HFFc6 (cell line): ENCODE measurements at places on chromosomes 13 and 19. TPM values are rescaled to one million over a fixed set of nuclear protein-coding genes. Genes with fewer than 3 reads are reported as not detected.
A peak's percentile ranks its signal among the peaks of the same experiment; 100 is the strongest.

Gene TRAPPC5
- 167 and 178 TPM in 2 replicates for total RNA-seq

Gene KCNC3
- not detected in 3 replicates for total RNA-seq

- DNase-seq, result peak; percentile 2
- no peak overlapping the region for H3K27ac ChIP-seq
- H3K4me3 ChIP-seq, result no peak overlapping the region
These were observed 76.8 kb upstream of the ZNF835 start for GRCh38 chr19:56748378-56748777.

DNA sequence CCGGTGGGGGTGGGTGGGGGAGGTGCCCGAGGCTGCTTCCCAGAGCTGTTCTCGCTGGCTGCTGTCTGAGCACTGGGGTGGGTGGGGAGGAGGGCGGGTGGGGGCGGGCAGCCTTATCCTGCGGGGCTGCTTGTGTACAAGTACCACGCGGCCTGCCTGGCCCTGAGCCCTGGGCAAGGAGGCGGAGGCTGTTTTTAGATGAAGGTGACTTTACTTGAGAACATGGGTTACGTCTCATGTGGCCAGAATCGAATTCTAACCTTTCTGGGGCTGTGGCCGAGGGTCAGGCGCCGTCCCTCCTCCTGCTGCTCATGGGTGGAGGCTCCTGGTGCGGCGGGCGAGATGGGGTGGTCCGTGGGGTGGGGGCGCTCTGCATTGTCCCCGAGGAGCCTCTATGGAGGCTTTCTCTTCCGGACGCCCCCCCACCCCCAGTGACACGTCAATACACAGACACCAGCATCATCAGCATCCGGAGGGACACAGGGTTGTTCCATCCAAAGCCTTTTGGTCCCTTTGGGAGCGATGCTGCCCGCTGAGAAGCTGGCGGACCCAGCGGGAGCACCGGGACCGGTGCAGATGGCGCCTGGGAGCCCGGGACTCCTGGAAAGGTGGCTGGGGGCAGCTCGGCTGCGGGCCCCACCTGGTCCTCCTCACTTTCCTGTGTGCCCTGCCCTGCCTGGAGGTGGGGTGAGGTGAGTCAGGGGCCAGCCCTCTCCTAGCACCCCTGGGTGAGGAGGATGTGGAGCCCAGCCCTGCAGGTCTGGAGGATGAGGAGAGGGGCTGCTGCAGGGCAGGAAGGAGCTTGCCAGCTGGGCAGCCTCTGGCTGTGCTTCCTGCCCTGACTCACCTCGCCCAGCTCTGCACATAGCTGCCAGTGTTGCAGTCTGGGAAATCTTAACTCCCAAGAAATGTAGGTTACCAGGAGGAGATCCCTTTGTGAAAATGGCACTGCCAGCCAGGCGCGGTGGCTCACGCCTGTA, 3.4 kb downstream of the BSG start:
- H3K4me1 ChIP-seq, result peaks cover 34% of the 10 kb centered on the region
- peak overlapping the region; percentile 45 for H3K27ac ChIP-seq
- peak overlapping the region; percentile 79 for H3K4me3 ChIP-seq
- peaks cover 3% of the 10 kb centered on the region; the same call in 1 of the 2 replicates for H3K27me3 ChIP-seq

DNA sequence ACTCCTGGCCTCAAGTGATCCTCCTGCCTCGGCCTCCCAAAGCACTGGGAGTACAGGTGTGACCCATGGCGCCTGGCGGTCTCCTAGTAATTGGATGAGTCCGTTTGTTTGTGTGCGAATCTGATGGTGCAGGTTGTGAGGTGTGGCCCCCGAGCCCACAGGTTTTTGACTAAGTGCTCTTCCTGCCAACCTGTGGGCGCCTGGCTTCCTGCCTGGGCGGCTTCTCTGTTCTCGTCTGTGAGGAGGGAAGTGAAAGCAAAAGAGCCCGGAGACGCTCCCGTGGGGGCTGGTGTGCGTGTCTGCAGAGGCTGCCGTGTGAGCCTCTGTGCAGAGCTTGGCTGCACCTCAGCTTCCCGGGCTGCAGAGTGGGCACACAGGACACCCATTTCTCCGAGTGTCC, 10.0 kb downstream of the ARHGAP45 start:
- H3K4me3 ChIP-seq, result no peak overlapping the region
- no peak overlapping the region for H3K27ac ChIP-seq
- H3K4me1 ChIP-seq, result peaks cover 9% of the 10 kb centered on the region

- H3K4me3 ChIP-seq, result no peak overlapping the region
- H3K27me3 ChIP-seq, result peaks cover 8% of the 10 kb centered on the region
- no peak for DNase-seq
- H3K4me1 ChIP-seq, result peaks cover 16% of the 10 kb centered on the region
- H3K27ac ChIP-seq, result no peak overlapping the region
- H3K36me3 ChIP-seq, result no peaks in the 10 kb centered on the region
These were observed 292.5 kb downstream of the UQCRFS1 start for GRCh38 chr19:28920269-28921066.

Gene ZNF121
- total RNA-seq, result 20.9 and 25.6 TPM in 2 replicates

GRCh38 chr13:33744589-33745369, 73.2 kb upstream of the RFC3 start:
- H3K4me3 ChIP-seq, result no peak overlapping the region
- peaks cover 6% of the 10 kb centered on the region; the same call in 1 of the 2 replicates for H3K27me3 ChIP-seq
- no peak overlapping the region; the same call in 1 of the 2 replicates for H3K27ac ChIP-seq
- H3K36me3 ChIP-seq, result no peaks in the 10 kb centered on the region

DNA sequence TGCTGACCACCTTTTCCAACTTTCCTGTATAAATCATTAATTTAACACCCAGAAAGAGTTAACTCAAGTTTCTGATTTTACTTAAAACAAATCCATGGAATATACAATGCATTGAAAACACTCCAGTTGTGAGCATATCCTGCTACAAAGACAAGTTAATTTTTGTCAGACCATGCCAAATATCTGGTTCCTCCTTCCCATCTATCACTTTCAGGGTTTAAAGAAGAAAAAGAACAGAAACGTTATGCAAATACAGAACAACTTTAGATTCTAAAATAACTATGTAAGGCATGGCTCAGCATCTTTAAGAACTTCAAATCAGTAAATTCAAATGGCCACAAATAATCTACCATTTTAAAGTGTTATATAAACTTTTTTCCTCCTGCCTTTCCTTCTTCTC, 14.9 kb downstream of the MRPS31 start:
- no peak overlapping the region for H3K4me3 ChIP-seq
- no peaks in the 10 kb centered on the region for H3K27me3 ChIP-seq
- DNase-seq, result no peak
- H3K36me3 ChIP-seq, result peaks cover 14% of the 10 kb centered on the region; the same call in 1 of the 2 replicates

DNA sequence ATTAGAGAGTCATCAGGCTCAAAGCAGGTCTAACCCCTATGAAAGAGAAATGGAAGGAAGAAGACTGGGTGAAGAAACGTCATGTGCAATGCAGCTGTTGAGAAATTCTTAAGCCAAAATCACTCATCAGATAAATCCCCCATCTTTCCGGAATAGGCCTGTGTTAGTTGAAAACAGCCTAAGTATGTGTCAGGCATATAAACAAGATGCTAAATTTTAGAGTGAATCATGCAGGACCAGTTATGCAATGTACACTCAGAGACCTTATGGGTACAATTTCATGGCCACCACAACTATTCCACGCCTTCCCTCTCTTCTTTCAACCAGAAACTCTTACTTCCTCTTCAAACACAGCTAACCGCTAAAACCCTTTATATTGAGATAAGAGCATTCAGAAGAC, 717.7 kb upstream of the ATXN8OS start:
- no peaks in the 10 kb centered on the region for H3K4me1 ChIP-seq
- no peak for DNase-seq

Gene NOVA2
- total RNA-seq, result 0.10 TPM in 1 of 3 replicates, not detected in the others

Gene SLAIN1
- total RNA-seq, result 0.24 TPM in 1 of 3 replicates, not detected in the others

DNA sequence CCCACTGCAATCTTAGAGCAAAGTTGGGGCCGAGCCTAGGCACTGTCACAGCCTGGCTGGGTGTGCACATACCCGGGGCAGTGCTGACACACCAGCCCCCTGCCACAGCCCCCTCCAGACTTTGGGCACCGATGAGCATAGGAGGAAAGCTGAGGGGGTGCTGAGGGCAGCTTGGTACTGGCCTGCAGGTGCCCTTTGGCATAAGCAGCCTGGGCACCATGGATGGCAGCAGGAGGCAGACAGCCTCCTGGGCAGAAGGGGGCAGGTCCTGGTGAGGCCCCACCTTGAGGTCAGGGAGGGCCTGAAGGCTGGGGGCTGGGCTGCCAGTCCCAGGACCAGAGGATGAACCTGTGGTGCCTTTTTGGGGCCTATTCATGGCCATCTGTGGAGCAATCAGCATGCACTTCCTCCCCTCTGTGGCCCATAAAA, 8.2 kb downstream of the IGFL4 start:
- no peaks in the 10 kb centered on the region for H3K36me3 ChIP-seq
- no peak overlapping the region for H3K27ac ChIP-seq
- H3K4me3 ChIP-seq, result no peak overlapping the region
- H3K4me1 ChIP-seq, result peaks cover 5% of the 10 kb centered on the region; the same call in 1 of the 2 replicates

Gene HSD17B14
- total RNA-seq, result 4.4 to 12.1 TPM (median 6.0 TPM) in 3 replicates

Gene ATP8B3
- 4.1 to 6.9 TPM (median 6.0 TPM) in 3 replicates for total RNA-seq

DNA sequence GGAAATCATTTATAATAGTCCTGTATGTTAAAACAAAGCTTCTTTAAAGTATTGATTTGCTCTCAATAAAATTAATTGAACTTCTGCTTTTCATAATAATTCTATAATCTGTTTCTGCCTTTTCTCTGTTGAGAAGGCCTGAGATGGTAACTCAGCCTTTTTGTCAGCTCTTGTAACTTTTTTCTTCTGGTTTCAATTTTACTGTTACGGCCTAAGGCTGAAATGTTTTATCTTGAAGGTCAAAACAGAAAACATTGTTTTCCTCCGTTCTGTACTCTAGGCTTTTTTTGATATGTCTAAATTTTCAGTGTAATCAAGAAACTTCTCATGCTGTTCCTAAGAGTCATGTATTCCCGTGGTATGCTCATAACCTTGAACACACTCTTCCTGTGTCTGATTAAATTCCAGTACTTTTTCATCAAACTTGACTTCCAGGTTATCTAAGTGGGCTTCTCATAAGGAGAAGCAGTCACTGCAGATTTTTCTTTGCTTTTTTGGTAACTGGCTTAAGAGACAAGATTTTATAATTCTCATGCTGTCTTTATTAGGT, 7.6 kb upstream of the NAXD start:
- peaks cover 7% of the 10 kb centered on the region for H3K4me1 ChIP-seq

Gene MAB21L1
- total RNA-seq, result 46.8 to 50.5 TPM (median 49.0 TPM) in 3 replicates

GRCh38 chr19:35293363-35293739, 1.4 kb downstream of the MAG start:
- no peaks in the 10 kb centered on the region for H3K36me3 ChIP-seq
- H3K27me3 ChIP-seq, result peaks cover 23% of the 10 kb centered on the region
- H3K4me1 ChIP-seq, result no peaks in the 10 kb centered on the region
- no peak for DNase-seq
- no peak overlapping the region for H3K27ac ChIP-seq

Gene BABAM1
- 114 to 125 TPM (median 116 TPM) in 3 replicates for total RNA-seq

Gene ETV2
- 1.2 TPM in 1 of 2 replicates, not detected in the other for total RNA-seq

- no peak overlapping the region for H3K27ac ChIP-seq
- peaks cover 20% of the 10 kb centered on the region for H3K27me3 ChIP-seq
- H3K4me1 ChIP-seq, result peaks cover 39% of the 10 kb centered on the region
- peak; percentile 16 for DNase-seq
- peak overlapping the region; percentile 49; the same call in 1 of the 2 replicates for H3K4me3 ChIP-seq
These were observed 122.7 kb downstream of the CYSLTR2 start for GRCh38 chr13:48776401-48776800.

Gene SYNGR4
- total RNA-seq, result not detected in 3 replicates

DNA sequence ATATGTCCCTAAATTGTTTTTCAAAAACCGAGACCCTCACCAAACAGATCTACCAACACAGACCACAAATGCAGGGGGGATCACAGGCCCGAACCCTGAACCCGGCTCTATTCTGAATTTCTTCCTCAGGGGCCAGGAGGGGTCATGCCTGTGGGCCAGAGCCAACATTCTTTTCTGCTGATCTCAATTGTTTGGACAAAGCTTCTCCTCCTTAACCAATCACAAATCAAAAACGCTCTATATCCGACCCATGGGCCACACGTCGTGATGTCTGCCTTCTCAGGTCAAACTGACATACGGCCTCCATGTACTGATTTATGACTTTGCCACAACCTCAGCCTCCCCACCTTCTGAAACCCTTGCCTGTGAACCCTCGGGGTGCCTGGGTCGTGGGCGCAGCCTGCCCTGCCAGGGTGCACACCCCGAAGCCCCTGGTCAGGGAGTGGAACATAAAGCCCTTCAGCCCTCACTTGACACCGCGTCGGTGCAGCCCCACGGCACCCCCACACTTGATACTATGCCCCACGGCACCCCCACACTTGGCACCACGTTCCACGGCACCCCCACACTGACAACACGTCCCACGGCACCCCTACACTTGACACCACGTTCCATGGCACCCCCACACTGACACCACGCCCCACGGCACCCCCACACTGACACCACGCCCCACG, 58.4 kb upstream of the C13orf46 start:
- H3K27me3 ChIP-seq, result peaks cover 5% of the 10 kb centered on the region
- peak; percentile 48 for DNase-seq
- peak overlapping the region; percentile 39 for H3K4me3 ChIP-seq
- H3K4me1 ChIP-seq, result peaks cover 54% of the 10 kb centered on the region
- H3K36me3 ChIP-seq, result peaks cover 46% of the 10 kb centered on the region

DNA sequence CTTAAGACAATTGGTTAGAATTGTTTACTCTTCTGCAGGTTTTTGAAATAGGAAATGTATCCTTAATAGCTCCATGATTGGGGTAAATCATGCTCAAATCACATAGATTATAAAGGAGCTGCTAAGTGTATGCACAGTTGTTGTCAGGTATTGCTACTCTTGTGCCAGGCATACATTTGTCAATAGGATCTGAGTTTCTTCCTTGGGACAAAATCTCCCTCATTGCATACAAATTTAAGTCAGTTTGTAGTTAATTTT, 109.3 kb upstream of the MLNR start:
- peaks cover 14% of the 10 kb centered on the region for H3K36me3 ChIP-seq
- peak overlapping the region; percentile 84; the same call in 1 of the 2 replicates for H3K27ac ChIP-seq
- H3K4me3 ChIP-seq, result peak overlapping the region; percentile 92
- no peaks in the 10 kb centered on the region; the same call in 1 of the 2 replicates for H3K27me3 ChIP-seq
- DNase-seq, result no peak
- peaks cover 44% of the 10 kb centered on the region for H3K4me1 ChIP-seq

DNA sequence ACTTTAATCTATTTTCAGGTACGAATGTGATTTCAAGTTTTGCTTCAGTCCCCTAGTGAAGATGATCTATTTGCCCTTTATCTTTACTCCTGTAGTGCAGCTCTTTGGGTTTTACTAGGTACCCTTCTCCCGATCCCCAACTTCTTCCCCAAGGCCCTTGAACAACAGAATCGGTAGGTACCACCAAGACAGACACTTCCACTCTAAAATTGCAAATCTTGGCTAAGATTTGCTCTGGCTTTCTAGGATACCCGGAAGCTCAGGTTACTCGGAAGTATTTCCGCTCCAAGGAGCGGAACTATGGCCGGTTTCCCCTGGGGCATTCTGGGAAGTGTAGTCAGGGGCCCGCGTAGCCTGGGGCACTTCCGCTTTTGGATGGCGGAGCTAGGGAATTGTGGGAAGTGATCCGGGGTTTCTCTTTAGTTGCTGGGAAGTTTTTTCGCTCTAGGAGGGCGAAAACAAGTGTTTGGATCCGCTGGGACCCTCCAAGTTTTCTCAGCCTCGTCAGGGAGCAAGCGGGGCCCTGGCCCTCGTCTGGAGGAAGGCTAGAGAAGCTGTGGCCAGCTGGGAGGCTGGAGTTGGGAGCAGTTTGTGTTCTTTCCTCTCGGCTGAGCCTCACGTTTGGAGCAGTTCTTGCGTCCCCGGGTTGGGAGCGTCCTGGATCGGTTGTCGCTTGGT, 5.1 kb upstream of the ZNF227 start:
- DNase-seq, result peak; percentile 88
- H3K4me3 ChIP-seq, result peak overlapping the region; percentile 94
- H3K36me3 ChIP-seq, result peaks cover 4% of the 10 kb centered on the region; the same call in 1 of the 2 replicates
- no peaks in the 10 kb centered on the region; the same call in 1 of the 2 replicates for H3K27me3 ChIP-seq
